ENCODE measurements at places on chromosomes 3 and 15.

- DNase-seq = no peak
Measured at GRCh38 chr15:80105595-80105994, 46.1 kb downstream of the ZFAND6 start.

GRCh38 chr3:172836390-172836997 lies 86.0 kb downstream of the ECT2 start:
- no peak for DNase-seq

GRCh38 chr3:103372031-103372430 lies 937.2 kb downstream of the ZPLD1 start:
- DNase-seq = no peak

- DNase-seq = no peak
Measured at GRCh38 chr3:23324745-23325144, 121.6 kb downstream of the UBE2E2 start.

DNA sequence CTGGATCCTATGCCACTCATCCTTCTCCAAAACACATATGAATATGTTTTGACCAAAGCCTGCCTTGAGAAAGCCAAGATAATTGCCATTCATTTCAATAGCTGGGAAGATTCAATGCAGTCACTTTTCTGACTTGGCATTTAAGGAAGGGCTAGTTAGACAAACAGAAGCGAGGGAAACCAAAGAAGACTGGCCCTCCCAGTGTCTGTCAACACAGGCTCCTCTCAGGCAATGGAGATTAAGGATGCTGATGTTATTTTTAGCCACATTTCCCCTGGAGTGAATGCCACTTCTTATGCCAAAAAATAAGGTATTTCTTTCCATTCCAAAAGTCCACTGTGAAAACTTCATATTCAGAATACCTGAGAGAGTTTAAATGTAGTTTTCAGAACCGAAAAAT lies 101.7 kb downstream of the P3H2 start:
- DNase-seq = no peak

- DNase-seq = no peak
Measured at GRCh38 chr3:103614719-103615118, 1179.9 kb downstream of the ZPLD1 start.

DNA sequence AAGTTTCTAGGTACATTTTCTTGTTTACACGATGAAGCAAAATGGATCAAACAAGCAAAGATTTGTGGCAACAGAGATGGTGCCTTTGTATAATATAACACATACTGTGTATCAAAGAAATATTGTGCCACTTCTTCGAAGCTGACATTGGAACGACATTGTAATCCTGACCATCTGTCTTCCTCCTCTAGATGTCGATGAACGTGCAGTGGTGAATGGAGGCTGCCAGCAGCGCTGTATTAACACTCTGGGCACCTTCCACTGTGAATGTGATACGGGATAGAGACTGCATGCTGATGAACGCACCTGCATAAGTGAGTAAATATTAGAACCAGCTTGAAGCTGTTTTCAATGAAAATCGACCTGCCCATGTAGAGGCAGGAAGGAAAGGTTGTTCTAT lies 613.3 kb upstream of the GOLIM4 start:
- no peak for DNase-seq

GRCh38 chr3:66823532-66823931 lies 174.6 kb upstream of the KBTBD8 start:
- no peak for DNase-seq

DNA sequence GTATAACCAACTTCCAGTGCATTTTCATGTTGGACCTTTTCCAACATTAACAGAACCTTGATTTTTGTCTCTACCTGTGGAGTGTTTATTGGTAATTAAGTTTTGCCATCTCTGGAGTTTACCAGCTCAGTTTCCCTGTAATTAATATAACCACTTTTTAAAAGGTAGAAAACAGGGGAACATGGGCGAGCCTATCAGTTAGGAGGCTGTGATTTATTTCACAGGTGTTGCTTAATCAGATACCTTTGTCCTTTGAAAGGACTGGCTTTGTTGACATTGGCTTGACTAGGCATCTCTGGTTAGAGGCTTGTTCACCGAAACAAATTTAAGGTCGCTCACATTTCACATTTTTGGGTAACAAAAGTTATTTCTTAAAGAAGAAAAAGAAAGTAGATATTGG lies 622 bp downstream of the NAALADL2 start:
- no peak for DNase-seq

All from activated naive CD8-positive, alpha-beta T cell treated with anti-CD3 and anti-CD28 coated beads, Interleukin-2, amount 50 U/mL, for 16 hours (primary cell).